ENCODE measurements at places on chromosomes 7 and 10. TPM values are rescaled to one million over a fixed set of nuclear protein-coding genes. Genes with fewer than 3 reads are reported as not detected.

Gene DDX50
- 33.6 TPM for total RNA-seq

Gene FOXI2
- not detected for total RNA-seq

Gene CALHM1
- total RNA-seq, result not detected

Gene CALML3
- not detected for total RNA-seq

Gene GPR37
- total RNA-seq, result 0.64 TPM

Gene ABCA13
- 0.06 TPM for total RNA-seq

Gene ZWINT
- 82.0 TPM for total RNA-seq

Gene C10orf62
- not detected for total RNA-seq

Gene XRCC2
- 3.3 TPM for total RNA-seq

Gene TMEM236
- total RNA-seq, result 0.05 TPM

Measured in A549 treated with GW870086 at 1 μM for 4 hours (cell line).